ENCODE measurements at places on chromosomes 3 and 15.
A peak's percentile ranks its signal among the peaks of the same experiment; 100 is the strongest.

- no peak for DNase-seq
Measured at GRCh38 chr3:57952208-57952631, 56.0 kb upstream of the FLNB start.

- DNase-seq, result no peak
Measured at GRCh38 chr3:186461141-186461540, 83.0 kb downstream of the CRYGS start.

GRCh38 chr3:181330821-181331563, 341.5 kb upstream of the DNAJC19 start:
- no peak for DNase-seq

DNA sequence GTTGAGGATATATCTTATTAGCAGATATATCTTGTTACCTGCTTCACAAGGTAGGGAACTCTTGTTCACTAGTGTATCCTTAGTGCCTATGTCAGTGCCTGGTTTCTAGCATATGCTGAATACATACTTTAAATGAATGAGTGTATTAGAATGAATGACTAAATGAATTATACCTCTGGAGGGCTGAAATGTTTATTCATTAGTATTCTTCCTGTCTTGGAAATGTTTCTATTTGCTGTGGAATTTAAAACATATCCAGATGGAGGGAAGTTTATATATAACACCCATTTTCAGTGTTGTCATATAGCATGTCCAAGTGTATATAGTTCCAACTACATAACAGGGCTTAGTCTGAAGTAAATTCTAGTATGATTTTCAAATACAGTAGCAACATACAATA, 581.5 kb downstream of the TBL1XR1 start:
- DNase-seq, result no peak

- DNase-seq, result no peak
Measured at GRCh38 chr15:86284635-86285034, 205.0 kb downstream of the AGBL1 start.

DNA sequence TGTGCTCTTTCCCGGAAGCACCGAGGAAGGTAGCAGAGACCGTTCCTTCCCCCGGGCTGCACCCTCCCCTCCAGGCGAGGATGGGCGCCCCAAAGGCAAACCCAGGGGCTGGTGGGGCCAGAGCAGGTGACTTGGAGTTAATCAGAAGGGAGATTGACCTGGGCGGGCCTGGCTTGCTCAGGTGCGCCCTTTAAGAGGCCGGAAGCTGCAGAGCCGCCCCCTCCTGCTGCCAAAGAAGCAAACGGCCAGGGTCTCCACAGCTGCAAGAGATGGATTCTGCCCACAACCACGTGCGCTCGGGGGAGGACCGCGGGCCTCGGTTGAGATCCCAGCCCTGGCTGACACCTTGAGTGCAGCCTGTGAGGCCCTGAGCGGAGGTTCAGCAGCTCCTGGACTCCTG, 218.2 kb upstream of the NAALADL2 start:
- no peak for DNase-seq

DNA sequence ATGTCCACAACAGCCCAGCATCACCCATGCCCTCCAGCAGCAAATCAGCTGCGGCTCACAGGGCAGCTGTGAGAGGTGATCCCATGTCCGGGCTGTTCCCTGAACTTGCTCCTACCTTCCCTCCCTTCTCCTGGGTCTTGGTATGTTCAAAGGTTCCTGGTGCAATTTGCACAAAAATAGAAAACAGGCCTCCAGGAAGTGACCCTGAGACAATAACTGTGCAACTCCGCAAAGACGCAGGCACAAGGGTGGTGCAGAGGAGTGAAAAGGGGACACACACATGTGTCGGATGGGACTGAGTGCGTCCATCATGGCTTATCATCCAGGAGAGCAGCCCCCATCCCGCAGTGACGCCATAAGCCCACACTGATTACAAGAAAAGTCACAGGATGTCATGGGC, 16.3 kb downstream of the PLXND1 start:
- DNase-seq, result no peak

- DNase-seq, result no peak
Measured at GRCh38 chr15:25241241-25241801, 197.5 kb downstream of the UBE3A start.

- DNase-seq, result no peak
Measured at GRCh38 chr3:152718810-152719209, 116.1 kb upstream of the P2RY1 start.

DNA sequence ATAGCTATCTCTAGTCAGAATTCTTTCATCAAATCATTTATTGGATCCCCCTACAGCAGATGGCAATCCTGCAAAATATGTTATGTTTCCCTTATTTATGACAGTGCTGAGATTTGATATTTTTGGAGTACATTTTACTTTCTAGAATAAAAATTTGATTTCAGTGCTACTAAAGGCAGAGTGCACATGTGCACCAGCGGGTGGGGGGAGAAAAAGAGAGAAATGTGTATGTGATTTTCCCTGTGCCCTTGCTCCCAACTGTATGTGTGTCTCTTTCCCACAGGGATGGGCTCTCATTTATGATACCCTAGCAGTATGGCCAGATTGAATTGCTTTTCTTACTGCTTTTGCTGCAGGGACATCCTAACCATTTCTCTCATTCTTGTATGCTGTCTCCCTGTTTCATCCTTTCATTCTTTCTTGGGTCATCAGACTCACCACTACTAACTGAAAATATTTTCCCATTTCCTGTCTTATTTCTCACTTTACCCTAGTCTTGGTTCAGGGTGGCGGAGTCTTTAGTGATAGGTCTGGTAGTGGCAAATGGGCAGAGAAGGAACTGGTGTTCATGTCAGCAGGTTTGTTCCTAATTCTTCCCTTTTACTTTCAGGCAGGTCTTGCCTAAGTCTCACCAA, 140.7 kb downstream of the TCF12 start:
- no peak for DNase-seq

GRCh38 chr3:137020315-137020714, 62.5 kb downstream of the IL20RB start:
- DNase-seq, result no peak

- DNase-seq, result no peak
Measured at GRCh38 chr3:166388321-166388720, 551.1 kb upstream of the BCHE start.

DNA sequence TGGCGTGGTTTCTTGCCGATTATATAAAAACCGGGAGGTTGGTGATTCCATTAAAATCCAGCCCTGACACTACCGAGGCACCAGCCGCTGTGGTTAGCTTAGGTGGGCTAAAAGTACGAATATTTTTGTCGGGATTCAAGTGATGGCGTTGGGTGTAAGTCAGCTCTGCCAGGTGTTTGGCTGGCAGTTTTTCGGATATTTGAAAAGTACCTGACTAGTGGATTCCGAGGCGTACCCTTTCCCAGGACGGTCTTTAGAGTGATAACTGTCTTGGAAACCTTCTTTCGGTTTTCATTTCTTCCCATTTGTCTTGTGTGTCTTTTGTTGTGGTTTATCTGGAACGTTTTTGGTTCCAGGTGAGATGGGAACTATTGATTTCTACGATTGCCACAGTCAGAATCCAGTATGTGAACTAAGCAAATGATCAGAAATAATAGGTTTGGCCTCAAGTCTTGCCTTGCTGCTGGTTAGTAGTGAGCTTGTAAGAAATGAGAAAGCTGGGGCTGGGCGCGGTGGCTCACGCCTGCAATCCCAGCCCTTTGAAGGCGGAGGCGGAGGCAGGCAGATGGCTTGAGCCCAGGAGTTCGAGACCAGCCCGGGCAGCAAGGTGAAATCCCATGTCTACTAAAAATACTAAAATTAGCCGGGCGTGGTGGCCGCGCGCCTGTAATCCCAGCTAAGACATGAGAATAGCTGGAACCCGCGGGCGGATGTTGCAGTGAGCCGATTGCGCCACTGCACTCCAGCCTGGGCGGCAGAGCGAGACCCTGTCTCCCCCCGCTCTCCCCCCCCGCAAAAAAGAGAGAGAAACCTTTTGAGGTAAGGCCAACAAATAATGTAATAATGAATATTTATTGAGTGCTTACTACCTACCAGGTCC, 1.4 kb downstream of the FYTTD1 start:
- DNase-seq, result peak; percentile 10

GRCh38 chr15:60555291-60555690, 76.3 kb upstream of the ICE2 start:
- DNase-seq, result no peak

All from activated naive CD4-positive, alpha-beta T cell (primary cell).